ENCODE measurements at places on chromosomes 4 and X.

DNA sequence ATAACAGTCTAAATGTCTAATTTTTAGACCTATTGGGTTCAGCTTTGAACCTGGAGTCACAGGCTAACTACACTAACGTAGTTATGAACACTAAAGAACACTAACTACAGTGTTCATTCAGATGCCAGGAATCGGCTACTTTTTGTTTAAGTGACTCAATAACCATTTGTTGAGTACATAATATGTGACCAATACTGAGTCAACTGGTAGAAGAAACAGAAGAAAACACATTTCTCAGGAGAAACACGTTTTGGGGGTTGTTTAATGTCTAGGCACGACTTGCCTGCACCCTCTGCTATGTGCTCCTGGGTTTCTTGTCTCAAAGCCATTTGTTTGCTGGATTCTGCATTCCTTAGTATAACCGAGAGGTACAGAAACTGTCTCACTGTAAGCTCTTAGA lies 18.6 kb upstream of the CLNK start:
- H3K27me3 ChIP-seq, result no peaks in the 10 kb centered on the region
- no peak overlapping the region for H3K27ac ChIP-seq
- H3K36me3 ChIP-seq, result no peaks in the 10 kb centered on the region
- no peaks in the 10 kb centered on the region for H3K4me1 ChIP-seq
- no peak for DNase-seq

GRCh38 chr4:52979020-52979419 lies 116.9 kb downstream of the RASL11B start:
- no peaks in the 10 kb centered on the region for H3K36me3 ChIP-seq
- no peak overlapping the region for H3K27ac ChIP-seq
- H3K4me1 ChIP-seq, result peaks cover 14% of the 10 kb centered on the region
- H3K4me3 ChIP-seq, result no peak overlapping the region
- no peaks in the 10 kb centered on the region for H3K27me3 ChIP-seq
- no peak for DNase-seq

DNA sequence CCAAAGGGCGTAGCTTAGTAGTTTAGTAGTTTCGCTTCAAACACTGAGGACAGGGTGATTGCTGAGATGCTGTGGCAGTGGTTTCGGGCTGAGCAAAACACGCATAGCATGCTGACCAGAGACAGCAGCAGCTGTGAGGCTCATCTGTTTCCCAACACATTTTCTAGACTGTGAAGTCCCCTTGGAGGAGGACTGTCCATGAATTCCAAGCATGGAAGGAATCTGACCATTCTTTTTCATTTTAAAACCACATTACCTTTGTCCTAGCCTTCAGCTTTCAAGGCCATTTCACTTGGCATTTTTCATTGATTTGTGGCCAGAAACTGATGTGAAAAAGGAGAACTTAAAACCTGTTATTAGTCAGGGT lies 240.9 kb downstream of the PALLD start:
- no peaks in the 10 kb centered on the region for H3K27me3 ChIP-seq
- no peak overlapping the region for H3K4me3 ChIP-seq
- H3K36me3 ChIP-seq, result no peaks in the 10 kb centered on the region
- DNase-seq, result no peak

GRCh38 chrX:10142041-10142599 lies 14.7 kb upstream of the CLCN4 start:
- no peaks in the 10 kb centered on the region for H3K4me1 ChIP-seq
- H3K27ac ChIP-seq, result no peak overlapping the region
- H3K36me3 ChIP-seq, result no peaks in the 10 kb centered on the region
- DNase-seq, result no peak
- H3K4me3 ChIP-seq, result no peak overlapping the region

GRCh38 chrX:3271183-3271833 lies 75.1 kb downstream of the MXRA5 start:
- no peaks in the 10 kb centered on the region for H3K36me3 ChIP-seq
- DNase-seq, result no peak
- H3K4me3 ChIP-seq, result no peak overlapping the region
- H3K4me1 ChIP-seq, result no peaks in the 10 kb centered on the region

- no peak overlapping the region for H3K4me3 ChIP-seq
- no peaks in the 10 kb centered on the region for H3K27me3 ChIP-seq
- H3K27ac ChIP-seq, result no peak overlapping the region
- no peak for DNase-seq
- H3K36me3 ChIP-seq, result no peaks in the 10 kb centered on the region
- no peaks in the 10 kb centered on the region for H3K4me1 ChIP-seq
These were observed 238.6 kb downstream of the TRIML1 start for GRCh38 chr4:188377816-188378215.

DNA sequence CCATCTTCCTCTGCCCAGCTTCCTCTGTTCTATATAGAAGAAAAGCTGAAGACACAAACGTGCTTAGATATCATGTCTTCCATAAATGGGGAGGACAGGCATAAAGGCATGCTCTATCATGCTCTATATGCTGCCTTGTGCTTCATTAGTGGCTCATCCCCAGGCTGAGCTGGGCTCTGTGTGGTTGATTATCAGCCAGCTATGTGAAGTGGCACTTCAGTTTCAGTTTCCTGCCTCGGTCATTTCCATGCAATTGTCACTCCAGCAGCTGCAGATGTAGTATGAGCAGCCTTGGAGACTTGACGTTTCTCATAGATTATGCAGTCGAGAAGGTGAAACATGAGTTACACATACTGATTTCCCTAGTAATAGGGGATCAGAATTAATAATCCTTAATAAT lies 106.2 kb downstream of the SYTL5 start:
- peaks cover 7% of the 10 kb centered on the region for H3K4me1 ChIP-seq
- H3K27ac ChIP-seq, result no peak overlapping the region
- H3K27me3 ChIP-seq, result no peaks in the 10 kb centered on the region
- H3K4me3 ChIP-seq, result no peak overlapping the region
- DNase-seq, result no peak

- DNase-seq, result no peak
- no peak overlapping the region for H3K4me3 ChIP-seq
- H3K36me3 ChIP-seq, result no peaks in the 10 kb centered on the region
- no peaks in the 10 kb centered on the region for H3K27me3 ChIP-seq
- H3K27ac ChIP-seq, result no peak overlapping the region
These were observed 5.3 kb upstream of the ADRA2C start for GRCh38 chr4:3760841-3761240.

- H3K4me1 ChIP-seq, result no peaks in the 10 kb centered on the region
- no peak overlapping the region for H3K4me3 ChIP-seq
- DNase-seq, result no peak
- no peaks in the 10 kb centered on the region for H3K27me3 ChIP-seq
- no peak overlapping the region for H3K27ac ChIP-seq
- H3K36me3 ChIP-seq, result no peaks in the 10 kb centered on the region
These were observed 6.5 kb downstream of the UGT2B17 start for GRCh38 chr4:68569466-68570121.

GRCh38 chr4:8557151-8558076 lies 22.8 kb upstream of the GPR78 start:
- no peaks in the 10 kb centered on the region for H3K4me1 ChIP-seq
- H3K27ac ChIP-seq, result no peak overlapping the region
- DNase-seq, result no peak
- no peak overlapping the region for H3K4me3 ChIP-seq
- no peaks in the 10 kb centered on the region for H3K27me3 ChIP-seq

DNA sequence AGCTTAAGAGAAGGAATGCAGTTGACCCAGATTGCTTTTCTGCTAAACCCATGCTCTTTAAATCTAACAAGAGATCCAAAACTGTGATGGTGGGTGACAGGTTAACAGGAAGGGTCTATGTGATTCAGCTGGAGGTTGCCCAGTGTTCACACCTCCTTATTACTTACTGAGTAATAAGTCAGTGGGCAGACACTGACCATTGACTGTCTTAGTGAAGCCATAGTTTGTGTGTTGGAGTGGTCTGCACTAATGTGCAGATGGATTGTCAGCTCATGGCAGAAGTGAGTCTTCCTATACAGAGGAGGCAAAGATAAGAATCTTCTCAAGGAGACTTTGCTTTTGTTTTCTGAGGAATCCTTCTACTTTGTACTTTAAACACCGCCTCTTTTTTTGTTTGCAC lies 15.2 kb upstream of the RUFY3 start:
- no peak for DNase-seq
- H3K4me1 ChIP-seq, result peaks cover 46% of the 10 kb centered on the region
- no peaks in the 10 kb centered on the region for H3K27me3 ChIP-seq
- no peak overlapping the region for H3K4me3 ChIP-seq
- no peaks in the 10 kb centered on the region for H3K36me3 ChIP-seq

- H3K36me3 ChIP-seq, result no peaks in the 10 kb centered on the region
- peaks cover 7% of the 10 kb centered on the region for H3K4me1 ChIP-seq
- H3K27me3 ChIP-seq, result no peaks in the 10 kb centered on the region
- no peak for DNase-seq
- H3K4me3 ChIP-seq, result peak overlapping the region; percentile 50
- no peak overlapping the region for H3K27ac ChIP-seq
These were observed 434 bp downstream of the CXCL3 start for GRCh38 chr4:74038086-74038424.

- no peaks in the 10 kb centered on the region for H3K27me3 ChIP-seq
- no peak overlapping the region for H3K27ac ChIP-seq
- no peaks in the 10 kb centered on the region for H3K36me3 ChIP-seq
- DNase-seq, result no peak
- peaks cover 7% of the 10 kb centered on the region for H3K4me1 ChIP-seq
These were observed 3.9 kb downstream of the BST1 start for GRCh38 chr4:15706646-15707362.

DNA sequence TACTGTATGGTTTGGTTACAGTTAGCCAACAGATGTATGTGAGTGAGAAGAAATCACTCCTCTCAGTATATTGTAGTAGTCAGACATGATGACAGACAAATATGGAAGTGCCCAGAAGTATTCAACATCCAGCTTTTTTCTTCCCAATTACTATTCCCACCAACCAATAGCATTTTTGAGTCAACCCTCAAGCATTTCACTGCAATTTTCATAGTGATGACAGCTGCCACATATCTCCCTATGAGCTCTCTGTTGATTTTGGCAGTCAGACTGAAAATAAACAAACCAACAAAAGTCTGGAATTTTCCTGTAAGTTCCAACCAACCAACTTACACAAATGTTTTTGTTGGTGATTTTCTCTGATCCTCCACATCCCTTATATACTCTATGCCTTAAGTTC lies 8.2 kb upstream of the TRAM1L1 start:
- no peaks in the 10 kb centered on the region for H3K36me3 ChIP-seq
- H3K4me3 ChIP-seq, result no peak overlapping the region
- no peak overlapping the region for H3K27ac ChIP-seq
- H3K27me3 ChIP-seq, result no peaks in the 10 kb centered on the region
- no peak for DNase-seq
- no peaks in the 10 kb centered on the region for H3K4me1 ChIP-seq

- no peaks in the 10 kb centered on the region for H3K27me3 ChIP-seq
- H3K4me3 ChIP-seq, result no peak overlapping the region
- DNase-seq, result no peak
- H3K4me1 ChIP-seq, result no peaks in the 10 kb centered on the region
These were observed 40.7 kb upstream of the DDX3X start for GRCh38 chrX:41293269-41293668.

DNA sequence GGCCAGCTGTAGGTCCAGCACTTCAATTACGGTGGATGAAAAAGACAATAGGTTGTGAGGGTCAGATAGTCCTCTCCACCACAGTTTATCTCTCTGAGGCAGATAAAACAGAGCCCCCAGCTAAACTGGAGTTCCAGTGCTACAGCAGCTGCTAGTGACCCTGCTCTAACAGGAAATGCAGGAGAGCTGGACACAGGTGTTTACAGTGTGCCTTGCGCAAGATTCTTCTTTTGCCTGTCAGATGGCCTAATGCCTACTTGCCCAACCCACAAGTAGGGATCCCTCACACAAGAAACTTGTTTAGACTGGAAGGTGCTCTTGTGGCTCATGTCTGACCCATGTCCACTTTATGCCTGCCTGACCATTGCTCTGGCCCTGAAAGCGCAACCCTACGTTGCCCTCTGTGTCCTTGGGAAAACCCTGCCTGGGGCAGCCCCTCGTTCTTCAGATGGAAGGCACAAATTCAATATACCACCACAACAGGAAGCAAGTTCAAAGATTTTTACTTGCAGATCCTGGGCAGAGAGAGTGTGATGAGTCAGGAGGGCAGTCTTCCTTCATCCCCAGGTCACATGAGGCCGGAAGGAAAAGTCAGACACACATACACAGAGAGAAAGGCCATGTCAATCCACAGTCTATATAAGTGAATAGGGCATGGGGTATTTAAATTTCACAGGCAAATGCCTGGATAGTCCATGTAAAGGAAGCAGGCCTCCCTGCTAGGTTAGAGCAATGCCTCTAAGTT lies 105.1 kb upstream of the ADGRL3 start:
- H3K36me3 ChIP-seq, result no peaks in the 10 kb centered on the region
- no peaks in the 10 kb centered on the region for H3K27me3 ChIP-seq
- DNase-seq, result no peak
- H3K27ac ChIP-seq, result no peak overlapping the region
- no peak overlapping the region for H3K4me3 ChIP-seq
- no peaks in the 10 kb centered on the region for H3K4me1 ChIP-seq

DNA sequence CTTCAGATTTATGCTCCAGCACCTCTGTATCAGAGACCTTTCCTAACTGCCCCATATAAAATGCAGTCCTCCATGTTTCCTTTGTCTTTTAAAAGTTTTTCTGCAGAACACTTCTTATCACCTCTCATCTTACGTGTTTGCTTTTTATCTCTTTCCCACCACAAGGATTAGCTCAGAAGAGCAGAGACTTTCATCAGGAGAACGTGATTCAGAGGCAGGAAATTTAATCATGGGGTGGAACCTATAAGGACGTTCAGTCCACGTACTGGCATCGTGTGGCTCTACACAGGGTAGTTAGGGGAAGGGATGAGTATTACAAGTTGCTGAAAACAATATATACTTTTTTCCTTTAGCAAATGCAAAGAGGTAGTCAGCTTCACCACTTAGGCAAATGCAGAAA lies 98.7 kb downstream of the SORBS2 start:
- DNase-seq, result no peak
- no peaks in the 10 kb centered on the region for H3K27me3 ChIP-seq
- H3K4me3 ChIP-seq, result no peak overlapping the region
- peaks cover 80% of the 10 kb centered on the region for H3K4me1 ChIP-seq

DNA sequence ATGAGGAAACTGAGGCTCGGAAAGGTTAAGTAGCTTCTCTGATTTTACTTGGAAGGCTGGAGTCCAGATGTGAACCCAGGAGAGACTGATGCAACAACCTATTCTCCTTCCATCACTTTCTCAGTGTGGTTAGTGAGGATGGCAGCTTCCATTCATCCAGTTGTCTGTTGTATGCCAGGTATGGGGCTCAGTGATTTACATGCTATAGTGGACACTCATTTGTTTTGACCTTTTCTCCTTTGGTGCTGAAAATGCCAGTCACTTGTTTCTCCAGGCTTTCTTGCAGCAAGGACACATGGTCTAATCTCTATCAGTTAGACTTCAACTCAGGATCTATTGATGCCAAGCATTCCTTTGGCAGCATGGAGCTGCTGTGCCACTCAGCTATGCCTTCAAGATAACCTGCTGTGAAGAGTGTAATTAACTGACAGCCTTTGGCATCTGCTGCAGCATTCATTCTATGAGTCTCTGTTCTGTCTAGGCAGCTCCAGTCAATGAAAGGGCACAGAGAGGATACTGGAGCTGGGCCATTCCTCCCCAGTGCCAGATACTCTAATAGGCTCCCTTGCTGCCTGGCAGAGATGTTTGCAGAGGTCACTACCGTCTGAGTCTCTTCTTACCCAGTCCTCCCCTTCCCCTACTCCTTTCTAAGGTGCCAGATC lies 11.0 kb upstream of the CWH43 start:
- H3K27me3 ChIP-seq, result no peaks in the 10 kb centered on the region
- H3K4me1 ChIP-seq, result no peaks in the 10 kb centered on the region
- H3K27ac ChIP-seq, result no peak overlapping the region
- DNase-seq, result no peak
- no peaks in the 10 kb centered on the region for H3K36me3 ChIP-seq

- no peak overlapping the region for H3K4me3 ChIP-seq
- no peaks in the 10 kb centered on the region for H3K27me3 ChIP-seq
- H3K27ac ChIP-seq, result no peak overlapping the region
- H3K36me3 ChIP-seq, result no peaks in the 10 kb centered on the region
- no peaks in the 10 kb centered on the region for H3K4me1 ChIP-seq
These were observed 31.2 kb downstream of the CHM start for GRCh38 chrX:86016139-86016538.

Measured in body of pancreas (tissue), 4 donors.